ENCODE measurements at places on chromosomes 3 and 15.

DNA sequence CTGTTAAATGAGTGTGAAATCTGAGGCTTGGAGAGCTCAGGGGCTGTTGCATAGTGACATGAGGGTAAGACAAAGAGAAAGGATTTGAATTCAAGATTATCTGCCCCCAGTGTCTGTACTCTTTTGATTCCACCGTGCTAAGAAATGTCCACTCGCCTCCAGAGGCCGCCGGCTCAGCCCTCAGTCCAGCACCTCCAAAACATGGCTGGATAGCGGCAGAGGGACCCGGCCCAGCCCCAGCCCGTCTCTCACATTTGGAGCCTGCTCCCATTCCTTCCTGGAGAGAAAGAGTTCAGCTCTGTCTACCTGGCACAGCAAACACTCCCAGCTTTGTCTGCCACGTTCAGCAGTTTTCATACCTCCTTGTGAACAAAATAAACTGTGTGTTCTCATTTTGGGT lies 84.8 kb upstream of the IQSEC1 start:
- no peak for DNase-seq

- DNase-seq = no peak
These were observed 20.6 kb upstream of the KCTD6 start for GRCh38 chr3:58471025-58471887.

- DNase-seq = no peak
These were observed 55.6 kb downstream of the SLCO3A1 start for GRCh38 chr15:91909111-91909510.

DNA sequence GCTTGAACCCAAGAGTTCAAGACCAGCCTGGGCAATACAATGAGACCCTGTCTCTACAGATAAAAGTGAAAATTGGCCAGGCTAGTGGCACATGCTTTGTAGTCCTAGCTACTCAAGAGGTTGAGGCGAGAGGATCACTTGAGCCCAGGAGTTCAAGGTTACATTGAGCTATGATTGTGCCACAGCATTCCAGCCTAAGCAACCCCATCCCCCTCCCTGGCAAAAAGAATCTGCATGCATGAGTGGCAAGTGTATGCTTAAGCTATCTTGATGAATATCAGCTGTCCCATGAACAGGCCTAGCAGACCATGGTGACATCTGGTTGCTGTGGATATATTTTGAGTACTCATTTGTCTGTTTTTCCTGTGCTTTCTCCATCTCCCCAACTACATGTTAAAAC lies 4.7 kb downstream of the ATRIP start:
- no peak for DNase-seq

DNA sequence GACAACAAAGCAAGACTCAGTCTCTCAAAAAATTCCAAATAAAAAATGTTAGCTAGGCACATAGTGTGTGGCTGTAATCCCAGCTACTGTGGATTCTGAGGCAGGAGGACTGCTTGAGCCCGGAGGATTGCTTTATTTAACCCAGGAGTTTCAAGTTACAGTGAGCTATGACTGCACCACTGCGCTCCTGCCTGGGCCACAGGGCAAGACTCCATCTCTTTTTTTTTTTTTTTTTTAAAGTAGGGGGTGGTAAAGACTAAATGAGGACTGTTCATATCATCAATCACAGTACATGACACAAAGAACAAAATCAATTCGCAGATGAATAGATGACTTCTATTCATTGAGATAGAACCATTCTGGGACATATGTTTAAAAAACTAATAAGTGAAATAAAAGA lies 48.1 kb downstream of the ACAP2 start:
- no peak for DNase-seq

DNA sequence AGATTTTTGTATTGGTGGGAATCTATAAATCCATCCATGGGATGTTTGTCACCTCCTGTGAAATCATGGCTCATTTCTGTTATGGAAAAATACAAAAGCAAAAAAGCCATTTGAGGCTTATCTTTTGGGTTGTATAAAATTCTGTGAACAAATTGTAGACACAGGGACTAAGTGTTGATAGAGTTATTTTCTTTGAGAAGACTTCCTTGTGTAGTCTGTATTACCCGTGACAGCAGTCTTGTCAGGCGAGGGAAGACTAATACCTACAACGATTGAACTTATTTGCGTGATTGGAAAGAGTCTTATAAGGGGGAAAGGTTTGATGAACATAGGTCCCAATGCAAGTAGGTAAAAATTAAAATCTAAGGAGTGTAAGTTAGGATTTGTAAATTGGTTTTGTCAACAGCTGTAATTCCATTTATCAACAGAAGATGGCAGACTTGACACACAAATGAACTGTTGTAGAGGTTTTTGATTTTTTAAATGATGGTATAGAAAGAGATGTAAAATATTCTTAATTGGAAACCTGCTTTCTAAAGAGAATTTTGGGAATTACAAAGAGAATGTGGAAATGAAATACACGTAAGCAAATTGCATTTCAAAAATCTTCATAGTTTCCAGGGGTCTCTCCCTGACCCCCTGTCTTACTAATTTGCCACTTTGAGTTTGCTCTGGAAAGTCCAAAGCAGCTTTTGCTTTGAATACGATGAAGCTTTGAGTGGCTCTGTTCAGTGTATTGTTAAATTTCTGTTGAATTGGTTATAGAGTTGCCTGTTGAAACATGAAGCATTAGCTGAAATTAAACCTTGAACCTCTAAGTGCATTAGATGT lies 33.2 kb downstream of the SLC25A26 start:
- DNase-seq = no peak

DNA sequence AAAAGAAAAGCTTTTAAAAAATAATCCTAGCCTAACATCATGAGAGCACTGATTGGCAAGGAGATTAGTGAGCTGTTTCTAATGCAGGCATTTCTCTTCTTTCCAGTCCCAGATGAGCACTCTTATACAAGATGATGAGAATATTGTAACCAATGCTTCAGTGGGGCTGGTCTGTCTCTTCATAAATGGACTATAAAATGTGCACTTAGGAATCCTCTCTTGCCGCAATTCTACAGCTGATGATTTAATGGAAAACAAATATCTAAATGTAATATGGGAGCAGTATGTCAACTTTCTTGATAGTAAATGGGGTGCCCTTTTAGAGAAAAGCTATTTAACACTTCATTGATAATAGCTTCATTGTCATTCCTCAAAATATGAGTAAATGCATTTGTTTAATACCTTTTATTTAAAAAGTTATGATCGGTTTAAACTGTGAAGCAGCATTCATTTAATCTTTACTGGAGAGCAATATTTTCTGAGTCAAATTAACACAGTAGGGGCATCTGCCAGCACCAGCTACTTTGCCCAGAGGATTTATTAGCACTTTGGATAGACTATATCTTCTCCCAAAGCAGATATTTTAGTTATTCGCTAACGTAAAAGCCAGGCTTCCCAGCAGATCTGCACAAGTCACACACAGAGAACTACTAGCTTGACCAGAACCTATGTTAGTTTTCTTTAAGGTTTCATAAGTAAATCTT lies 985.9 kb downstream of the DIPK2A start:
- no peak for DNase-seq

GRCh38 chr3:188915127-188915526 lies 256.6 kb upstream of the TPRG1 start:
- DNase-seq = no peak

- no peak for DNase-seq
These were observed 18.7 kb upstream of the SPG11 start for GRCh38 chr15:44682211-44682610.

- no peak for DNase-seq
These were observed 36.1 kb downstream of the BNC1 start for GRCh38 chr15:83248151-83249029.

- DNase-seq = peak; percentile 48
These were observed 11.0 kb downstream of the STARD5 start for GRCh38 chr15:81312790-81313543.

DNA sequence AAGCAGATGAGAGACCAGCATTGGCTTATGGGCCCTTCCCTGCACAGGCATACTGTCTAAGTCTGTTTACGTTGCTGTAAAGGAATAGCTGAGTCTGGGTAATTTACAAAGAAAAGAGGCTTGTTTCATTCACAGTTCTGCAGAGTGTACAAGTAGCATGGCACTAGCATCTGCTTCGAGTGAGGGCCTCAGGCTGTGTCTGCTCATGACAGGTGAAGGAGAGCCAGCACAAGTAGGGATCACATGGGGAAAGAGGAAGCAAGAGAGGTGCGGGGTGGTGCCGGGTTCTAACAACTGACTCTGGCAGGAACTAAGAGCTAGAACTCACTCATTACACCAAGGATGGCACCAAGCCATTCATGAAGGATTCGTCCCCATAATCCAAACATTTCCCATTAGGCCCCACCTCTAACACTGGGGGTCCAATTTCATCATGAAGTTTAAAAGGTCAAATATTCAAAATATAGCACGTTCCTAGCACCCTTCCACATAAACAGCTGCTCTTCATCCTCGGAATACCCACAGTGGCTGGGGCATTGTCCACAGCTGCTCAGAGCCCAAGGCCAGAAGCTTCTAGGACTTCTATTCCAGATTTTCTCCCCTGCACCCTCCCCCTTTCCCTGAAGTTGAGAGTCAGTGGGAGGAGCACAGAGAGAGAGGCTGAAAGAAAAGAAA lies 5.6 kb downstream of the RTP3 start:
- DNase-seq = no peak

DNA sequence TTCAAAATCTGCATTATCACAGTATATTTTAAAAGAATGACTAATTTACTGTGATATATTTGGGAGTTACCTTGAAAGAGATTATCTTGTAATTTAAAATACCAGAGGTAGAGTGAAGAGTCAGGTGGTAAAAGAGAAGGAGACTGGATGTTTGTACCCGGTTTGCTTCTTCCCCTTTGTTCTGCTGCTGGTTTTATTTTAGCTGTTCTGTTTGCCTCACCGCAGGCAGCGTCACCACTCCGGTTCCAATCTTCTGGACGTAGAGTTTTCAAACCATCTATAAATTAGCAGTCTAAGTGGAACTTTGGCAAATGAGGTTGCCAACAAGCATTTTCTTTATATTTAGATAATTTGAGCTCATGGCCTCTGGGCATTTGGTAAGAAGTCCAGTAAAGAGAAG lies 38.2 kb downstream of the PPARG start:
- no peak for DNase-seq

GRCh38 chr3:79019137-79019923 lies 748.5 kb downstream of the ROBO1 start:
- DNase-seq = no peak

DNA sequence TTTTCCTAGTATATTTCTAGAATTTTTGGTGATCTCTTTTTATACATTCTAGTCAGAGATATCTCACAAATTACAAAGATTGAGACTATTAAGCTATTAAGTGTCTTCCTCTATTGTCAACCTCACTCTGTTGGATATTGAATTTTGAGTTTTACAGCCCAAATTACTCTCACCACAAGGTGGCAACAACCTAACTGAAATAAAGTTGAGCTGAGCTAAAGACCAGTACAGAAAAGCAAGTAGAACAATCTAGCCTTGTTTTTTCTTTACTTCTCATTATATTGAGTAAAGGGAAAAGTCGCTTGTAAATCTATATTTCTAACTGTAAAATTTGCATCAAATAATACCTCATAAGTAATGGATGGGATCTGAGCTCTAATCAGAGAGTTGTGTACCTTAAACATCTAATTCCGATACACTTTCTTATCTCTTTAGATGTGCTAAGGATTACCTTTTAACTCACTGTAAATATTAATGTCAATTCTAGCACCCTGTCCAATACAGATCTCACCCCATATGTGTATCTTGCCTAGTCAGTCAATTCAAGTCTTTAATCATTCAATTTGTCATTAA lies 13.6 kb upstream of the COMMD2 start:
- no peak for DNase-seq

GRCh38 chr15:64703632-64703959 lies 71.8 kb downstream of the RBPMS2 start:
- no peak for DNase-seq

DNA sequence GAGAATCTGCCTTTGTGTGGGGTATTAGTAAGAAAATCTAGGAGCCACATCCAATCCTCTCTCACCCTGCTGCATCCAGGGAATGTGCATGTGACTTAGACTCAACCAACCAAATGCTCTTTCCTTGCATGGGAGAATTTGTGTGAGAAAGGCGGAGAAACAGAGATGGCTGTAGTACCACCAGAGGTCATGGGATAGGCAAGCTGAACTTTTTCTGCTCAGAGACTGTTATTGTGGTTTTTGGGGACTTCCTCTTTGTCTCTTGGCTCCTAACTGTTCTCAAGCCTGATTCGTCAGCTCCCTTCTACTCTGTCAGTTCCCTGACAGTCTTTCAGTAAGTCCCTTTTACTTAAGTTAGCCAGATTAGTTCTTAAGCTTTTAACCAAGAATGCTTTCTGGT lies 2.6 kb upstream of the ZSCAN2 start:
- no peak for DNase-seq

DNA sequence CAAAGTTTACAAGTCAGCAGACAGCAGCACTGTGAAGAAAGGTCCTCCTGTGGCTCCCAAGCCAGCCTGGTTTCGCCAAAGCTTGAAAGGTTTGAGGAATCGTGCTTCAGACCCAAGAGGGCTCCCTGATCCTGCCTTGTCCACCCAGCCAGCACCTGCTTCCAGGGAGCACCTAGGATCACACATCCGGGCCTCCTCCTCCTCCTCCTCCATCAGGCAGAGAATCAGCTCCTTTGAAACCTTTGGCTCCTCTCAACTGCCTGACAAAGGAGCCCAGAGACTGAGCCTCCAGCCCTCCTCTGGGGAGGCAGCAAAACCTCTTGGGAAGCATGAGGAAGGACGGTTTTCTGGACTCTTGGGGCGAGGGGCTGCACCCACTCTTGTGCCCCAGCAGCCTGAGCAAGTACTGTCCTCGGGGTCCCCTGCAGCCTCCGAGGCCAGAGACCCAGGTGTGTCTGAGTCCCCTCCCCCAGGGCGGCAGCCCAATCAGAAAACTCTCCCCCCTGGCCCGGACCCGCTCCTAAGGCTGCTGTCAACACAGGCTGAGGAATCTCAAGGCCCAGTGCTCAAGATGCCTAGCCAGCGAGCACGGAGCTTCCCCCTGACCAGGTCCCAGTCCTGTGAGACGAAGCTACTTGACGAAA lies 24.2 kb downstream of the STARD5 start:
- no peak for DNase-seq

DNA sequence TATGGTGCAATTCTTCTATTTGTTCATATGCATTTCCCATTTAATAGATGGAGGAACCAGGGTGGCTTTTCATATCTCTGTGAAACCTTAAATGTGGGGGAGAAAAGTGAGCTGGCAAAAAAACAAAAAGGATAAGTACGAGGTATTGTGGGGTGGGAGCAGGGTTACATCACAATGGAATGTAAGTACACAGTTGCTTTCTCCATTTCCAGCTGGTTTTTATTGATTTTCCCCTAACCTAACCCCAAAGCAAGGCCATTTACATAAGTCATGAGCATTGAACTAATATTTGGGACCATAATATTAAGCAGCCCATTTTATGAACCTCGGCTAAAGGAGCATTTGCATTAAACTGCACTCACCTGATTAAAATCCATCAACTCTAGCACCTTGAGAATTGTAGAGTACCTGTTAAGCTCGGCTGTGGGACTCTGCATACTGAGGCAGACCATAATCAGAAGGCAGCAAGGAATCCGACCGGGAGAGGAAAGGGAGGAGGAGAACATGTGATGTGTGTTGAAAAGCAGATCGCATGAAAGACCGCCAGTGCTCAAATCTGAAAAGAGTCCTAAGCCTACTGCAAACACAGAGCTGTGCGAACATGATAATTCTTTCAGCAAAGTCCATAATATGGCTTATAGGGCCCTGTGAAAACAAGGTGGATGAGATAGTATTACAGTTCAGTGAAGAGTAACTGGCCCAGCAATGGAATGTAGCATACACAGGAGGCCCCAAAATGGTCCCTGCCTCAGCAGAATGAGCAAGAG lies 513.4 kb downstream of the FHIT start:
- no peak for DNase-seq

All from 8988T (cell line).